ENCODE measurements at places on chromosomes 7 and 10.

DNA sequence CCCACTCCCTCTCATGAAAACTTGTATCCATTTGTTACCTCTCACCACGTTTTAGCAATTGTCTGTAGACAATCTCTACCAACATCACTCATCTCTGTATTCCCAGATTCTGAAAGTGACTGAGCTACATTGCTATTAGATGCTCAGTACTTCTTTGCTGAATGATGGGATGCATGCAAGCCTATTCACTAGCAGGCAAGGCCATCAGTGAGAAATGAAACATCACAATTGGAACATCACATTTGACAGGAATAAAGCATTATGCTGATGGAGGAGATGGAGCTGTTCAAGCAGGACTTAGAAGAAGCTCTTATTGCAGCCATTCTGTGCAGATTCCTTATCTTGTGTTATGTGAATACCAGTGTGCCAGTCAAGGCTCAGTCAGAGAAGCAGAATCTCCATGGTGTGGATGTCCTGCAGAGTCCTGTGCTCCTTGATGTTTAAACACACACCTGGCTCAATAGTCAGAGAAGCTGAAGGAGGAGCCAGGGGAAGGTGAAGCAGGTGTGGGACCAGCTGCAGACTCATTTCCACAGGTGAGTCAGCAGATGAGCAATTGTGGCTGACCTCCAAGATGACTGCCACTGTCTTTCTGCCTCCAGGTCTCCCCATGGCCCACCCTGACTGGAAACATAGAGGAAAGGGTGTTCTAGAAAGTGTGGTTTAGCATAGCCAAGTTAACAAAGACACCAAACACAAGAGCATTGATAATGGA lies 965.5 kb downstream of the GRID1 start:
- no peak for DNase-seq

DNA sequence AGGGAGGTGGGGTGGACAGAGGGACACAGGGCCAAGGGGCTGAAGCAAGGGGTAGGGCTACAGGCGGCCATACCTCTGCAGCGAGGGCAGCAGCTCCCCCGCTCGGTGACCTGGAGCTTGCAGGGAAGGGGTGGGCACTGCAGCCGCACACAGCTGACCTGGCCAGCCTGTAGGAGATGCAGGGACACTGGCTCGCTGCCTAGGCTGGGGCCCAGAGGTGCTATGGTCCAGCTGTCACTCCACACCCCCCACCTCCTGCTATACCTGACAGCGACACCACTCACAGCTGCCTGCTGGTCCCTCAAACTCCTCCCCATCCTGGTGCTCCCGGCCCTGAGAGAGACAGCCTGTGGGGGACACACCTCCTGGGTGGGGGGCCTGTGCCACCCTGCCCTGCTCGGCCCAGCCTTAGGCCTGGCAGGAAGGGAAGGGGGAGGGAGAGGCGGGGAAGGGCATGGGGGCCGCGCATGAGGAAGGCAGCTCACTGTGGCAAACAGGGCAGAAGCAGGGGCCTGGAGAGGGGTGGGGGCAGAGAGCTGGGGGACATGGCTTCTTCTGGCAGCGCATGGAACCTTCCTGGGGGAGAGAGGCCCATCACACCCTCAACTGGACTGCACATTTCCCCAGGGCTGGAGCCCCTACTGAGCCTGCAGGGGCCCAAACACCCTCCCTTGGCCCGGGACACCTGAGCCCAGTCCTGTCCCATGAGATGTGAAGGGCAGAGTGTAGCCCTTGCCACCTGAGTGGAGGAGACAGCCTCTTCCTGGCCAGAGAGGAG lies 23.9 kb downstream of the ATP6V1F start:
- DNase-seq, result no peak

DNA sequence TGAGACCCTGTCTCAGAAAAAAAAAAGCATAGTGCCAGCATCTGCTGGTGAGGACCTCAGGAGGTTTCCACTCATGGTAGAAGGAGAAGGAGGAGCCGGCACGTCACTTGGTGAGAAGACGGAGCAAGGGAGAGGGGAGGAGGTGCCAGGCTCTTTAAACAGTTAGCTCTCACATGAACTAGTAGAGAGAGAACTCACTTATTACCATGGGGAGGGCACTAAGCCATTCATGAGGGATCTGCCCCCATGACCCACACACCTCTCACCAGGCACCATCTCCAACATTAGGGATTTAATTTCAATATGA lies 62.9 kb upstream of the VKORC1L1 start:
- DNase-seq, result no peak

- DNase-seq, result no peak
These were observed 38.4 kb downstream of the SLC39A12 start for GRCh38 chr10:17989908-17990767.

DNA sequence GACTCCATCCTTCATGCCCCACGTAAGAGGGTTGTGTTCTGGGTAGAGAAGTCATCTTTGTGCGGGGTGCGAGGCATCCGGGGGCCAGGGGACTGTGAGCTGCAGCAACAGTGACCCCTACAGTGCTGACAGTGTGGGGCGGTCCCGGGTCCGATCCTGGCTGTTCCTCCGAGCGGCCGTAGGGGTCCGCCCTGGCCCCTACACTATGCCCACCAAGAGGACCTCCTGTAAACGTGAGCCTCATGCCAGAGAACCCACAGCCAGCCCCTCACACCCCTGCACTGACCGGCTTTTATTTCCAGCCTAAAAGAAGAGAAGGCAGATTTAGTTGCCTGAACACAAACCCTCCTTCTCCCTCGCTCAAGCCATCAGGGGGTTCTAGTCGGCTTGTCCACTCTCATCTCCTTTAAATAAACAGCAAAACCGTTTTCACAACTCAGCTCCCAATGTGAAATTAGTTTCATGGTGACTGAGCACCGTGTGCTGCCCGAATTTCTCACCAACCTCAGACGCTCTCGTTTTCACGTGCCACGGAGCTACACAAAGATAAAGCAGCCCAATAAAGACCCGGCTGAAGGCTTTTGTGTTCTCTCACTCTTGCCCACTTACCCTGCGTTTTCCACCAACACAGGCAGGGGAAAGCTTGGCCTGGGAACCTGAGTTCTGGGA lies 588.6 kb downstream of the PTPRN2 start:
- no peak for DNase-seq

GRCh38 chr10:33612116-33612515 lies 277.6 kb upstream of the NRP1 start:
- DNase-seq, result peak; percentile 26

DNA sequence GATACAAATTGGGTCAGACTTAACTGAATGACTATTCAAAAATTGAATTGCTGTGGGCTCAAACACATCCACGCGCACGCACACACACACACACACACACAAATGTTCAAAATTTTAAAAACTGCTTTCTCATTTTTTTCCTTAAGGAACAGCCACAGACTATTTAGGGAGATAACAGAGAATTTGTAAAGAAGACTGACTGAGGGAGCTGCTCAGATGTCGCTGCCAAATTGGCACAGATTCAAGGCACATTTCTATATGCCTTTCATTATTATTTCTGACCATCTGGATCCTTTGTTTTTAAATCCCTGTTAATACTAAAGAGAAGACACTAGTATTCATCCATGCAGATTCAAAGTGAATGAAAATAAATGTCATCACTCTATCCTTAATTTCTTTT lies 154.8 kb downstream of the DGKB start:
- no peak for DNase-seq

Data from lower leg skin (tissue), 4 donors.